Anterior cingulate cortex (tissue), 58 donors: ENCODE measurements at places on chromosomes 13 and 19.

- DNase-seq: no peak
Measured at GRCh38 chr19:3768015-3768747, 3.8 kb downstream of the RAX2 start.

GRCh38 chr13:23963184-23963931 lies 66.1 kb upstream of the C1QTNF9B start:
- DNase-seq: no peak

GRCh38 chr19:30183807-30184490 lies 188.2 kb upstream of the ZNF536 start:
- DNase-seq: no peak

GRCh38 chr19:41957161-41957837 lies 1.8 kb downstream of the RABAC1 start:
- no peak for DNase-seq

- DNase-seq: no peak
Measured at GRCh38 chr13:27396252-27396846, 28.1 kb upstream of the GTF3A start.

DNA sequence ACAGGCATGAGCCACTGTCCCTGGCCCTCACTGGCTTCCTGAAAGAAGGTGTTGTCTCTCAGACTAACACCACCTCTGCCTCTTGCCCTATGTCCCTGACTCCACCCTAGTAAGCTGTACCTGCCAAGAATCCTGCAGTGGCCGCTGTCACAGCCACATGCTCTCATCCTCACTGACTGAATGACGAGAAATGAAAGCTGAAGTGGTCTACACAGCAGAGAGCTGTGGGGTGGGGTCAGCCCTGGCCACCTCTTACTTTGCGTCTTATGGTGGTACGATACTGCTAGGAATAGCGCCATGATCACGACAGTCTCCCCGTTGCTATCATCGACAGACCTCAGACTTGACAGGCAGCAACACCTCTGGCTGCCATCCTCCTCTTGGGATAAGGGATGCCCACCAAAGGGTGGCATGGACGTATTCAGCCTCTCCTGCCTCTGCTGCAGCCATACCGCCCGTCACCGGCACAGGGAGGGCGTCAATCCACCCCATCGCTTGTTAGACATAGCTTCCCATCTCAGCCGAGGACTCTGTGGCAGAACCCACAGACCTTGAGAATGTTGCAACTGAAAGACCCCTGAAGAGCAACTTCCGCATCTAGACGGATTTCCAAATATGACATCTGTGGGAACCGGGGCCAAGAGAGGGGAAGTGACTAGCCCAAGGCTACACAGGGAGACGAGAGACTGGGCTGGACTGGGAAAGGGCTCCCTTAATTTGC lies 809 bp downstream of the MYO1F start:
- no peak for DNase-seq

DNA sequence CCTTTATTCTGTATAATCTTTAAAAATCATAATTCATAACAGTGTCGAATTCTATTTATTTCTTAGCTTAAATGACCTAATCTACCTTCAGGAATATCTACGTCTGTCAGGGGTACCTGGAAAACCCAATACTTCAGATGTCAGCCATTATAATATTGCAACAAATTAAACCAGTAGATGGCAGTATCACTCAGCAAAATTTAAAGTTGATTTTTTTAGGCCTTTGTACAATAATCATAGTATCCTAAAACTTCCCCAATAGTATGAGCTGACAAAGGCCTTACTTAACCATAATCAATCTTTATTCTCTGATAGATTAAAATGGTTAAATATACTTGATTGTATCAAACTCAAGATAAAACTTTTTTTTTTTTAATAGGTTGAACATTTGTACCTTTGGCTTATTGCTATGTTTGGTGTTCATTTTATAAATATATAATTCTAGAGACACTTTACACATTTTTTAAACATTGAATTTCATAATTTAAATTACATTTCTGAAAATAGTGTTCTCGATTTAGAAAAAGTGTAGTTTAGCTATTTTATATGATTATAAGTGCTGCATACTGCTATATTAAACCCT lies 830.2 kb upstream of the SPRY2 start:
- DNase-seq: no peak

DNA sequence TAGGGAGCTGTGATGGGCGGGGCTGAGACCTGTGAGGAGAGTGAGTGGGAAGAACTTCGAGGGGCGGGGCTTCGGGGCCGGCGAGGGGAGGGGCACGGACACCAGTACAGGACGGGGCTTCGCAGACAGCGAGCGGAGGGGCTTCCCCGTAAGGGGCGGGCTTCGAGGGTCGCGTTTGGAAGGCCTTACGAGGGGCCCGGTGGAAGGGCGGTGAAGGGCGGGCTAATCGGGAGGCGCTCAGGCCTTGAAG lies 4.1 kb upstream of the EMP3 start:
- peak; percentile 81 for DNase-seq

DNA sequence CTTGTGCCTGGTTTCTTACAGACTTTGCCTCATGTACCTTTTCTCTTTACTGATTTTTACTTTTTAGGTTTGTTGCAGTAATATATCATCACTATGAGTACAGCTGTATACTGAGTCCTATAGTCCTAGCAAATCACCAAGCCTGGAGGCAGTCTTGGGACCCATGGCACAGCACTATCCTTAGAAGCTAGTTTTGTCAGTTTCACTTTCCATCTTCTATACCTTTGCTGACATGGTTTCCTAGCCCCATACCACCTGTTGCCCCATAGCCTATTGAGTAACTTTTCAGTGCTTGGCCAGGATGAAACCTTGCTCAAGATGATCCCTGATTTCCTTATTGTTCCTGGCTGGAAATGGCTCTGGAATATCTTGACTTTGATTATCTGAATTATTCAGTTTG lies 826.4 kb downstream of the GPC5 start:
- DNase-seq: no peak

- DNase-seq: no peak
Measured at GRCh38 chr19:43148233-43148632, 38.1 kb downstream of the PSG5 start.

GRCh38 chr19:29675120-29675649 lies 9.9 kb downstream of the PLEKHF1 start:
- no peak for DNase-seq

GRCh38 chr13:50355797-50356196 lies 340.6 kb downstream of the KCNRG start:
- no peak for DNase-seq

- DNase-seq: no peak
Measured at GRCh38 chr13:76552041-76552772, 334.0 kb downstream of the KCTD12 start.

- DNase-seq: no peak
Measured at GRCh38 chr13:40445557-40445990, 220.9 kb downstream of the FOXO1 start.
